ENCODE measurements at places on chromosomes 11 and 22.

- DNase-seq: no peak
These were observed 65.6 kb upstream of the CLMP start for GRCh38 chr11:123260511-123261211.

- DNase-seq: no peak
These were observed 80.1 kb downstream of the EFCAB6 start for GRCh38 chr22:43731988-43732387.

GRCh38 chr11:48043111-48043990 is 63.0 kb downstream of the PTPRJ start:
- DNase-seq: no peak

DNA sequence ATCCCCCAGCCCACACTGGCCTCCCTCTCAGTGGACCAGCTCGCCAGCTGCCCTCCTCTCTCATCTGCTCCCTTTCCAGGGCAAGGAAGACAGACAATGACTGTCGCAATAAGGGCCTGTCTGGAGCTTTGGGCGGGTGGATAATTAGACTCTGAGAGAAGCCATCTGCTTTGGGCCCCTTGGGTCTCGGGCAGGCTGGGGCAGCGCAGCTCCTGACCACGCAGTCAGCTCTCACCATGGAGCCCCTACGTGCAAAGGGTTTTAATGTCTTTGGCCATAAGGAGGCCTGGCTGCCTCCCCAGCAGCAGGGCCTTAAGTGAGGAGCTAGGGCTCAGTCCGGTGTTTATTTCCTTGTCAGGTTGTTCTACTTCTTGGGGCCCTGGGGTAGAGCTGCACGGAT is 153.9 kb downstream of the CHST1 start:
- no peak for DNase-seq

- DNase-seq: no peak
These were observed 11.7 kb downstream of the LIMK2 start for GRCh38 chr22:31223786-31224191.
